ENCODE measurements at places on chromosomes 4 and X. TPM values are rescaled to one million over a fixed set of nuclear protein-coding genes. Genes with fewer than 3 reads are reported as not detected.

THOC2 gene
- 32.4 TPM for polyA plus RNA-seq

HCCS gene
- polyA plus RNA-seq: 34.8 TPM

DOK7 gene
- polyA plus RNA-seq: 0.85 TPM

TIGD4 gene
- not detected for polyA plus RNA-seq

GLRA2 gene
- polyA plus RNA-seq: 0.42 TPM

AMER1 gene
- polyA plus RNA-seq: 2.5 TPM

Measured in sigmoid colon (tissue), 7 donors.